NCI-H2227 treated with DMSO at 0.1 percent for 48 hours (cell line): ENCODE measurements at places on chromosomes 6 and 20.

DNA sequence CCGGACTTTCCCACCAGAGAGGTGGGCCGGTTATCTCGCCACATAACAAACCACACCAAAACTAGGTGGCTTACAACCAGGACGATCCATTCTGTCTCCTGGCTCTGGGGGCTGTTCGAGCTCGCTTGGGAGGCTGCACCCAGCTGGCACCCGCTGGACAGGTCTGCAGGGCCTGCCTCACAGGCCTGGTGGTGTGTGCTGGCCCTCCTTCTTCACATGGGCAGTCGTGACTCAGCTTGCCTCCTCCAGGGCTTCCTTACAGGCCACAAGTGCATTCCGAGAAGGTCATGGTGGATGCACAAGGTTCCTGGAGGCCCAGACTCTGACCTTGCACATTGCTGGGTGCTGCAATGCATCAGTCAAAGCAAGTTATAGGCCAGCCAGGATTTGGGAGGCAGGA is 34.2 kb downstream of the FOXF2 start:
- no peak for DNase-seq

DNA sequence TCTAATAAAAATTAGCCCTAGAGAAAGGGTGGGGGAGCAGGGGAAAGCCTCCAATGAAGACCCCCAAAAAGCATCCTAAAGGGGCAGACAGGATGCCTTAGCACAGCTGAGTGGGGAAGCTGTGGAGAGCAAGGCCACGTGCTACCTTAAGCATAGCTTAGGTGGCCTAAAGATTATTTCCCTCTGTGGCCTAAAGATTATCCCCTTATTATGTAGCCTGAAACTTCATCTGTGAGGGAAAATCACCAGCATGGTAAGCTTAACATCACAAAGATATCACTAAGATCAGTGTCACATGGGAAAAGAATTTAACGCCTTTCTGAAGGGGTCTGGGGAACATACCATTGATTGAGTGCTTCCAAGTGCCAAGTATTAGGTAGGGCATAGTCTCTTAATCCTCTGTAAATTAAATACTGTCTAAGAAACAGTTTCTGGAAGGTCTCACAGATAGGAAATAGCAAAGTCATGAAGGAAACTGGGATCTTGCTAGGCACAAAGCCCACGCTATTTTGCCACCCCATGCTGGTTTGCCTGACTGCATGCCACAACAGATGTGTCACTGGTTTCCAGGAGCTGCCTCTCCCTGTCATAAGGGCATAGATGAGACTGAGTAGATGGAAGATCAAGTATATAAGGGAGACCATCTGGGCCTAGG is 170.0 kb downstream of the HACE1 start:
- no peak for DNase-seq

- DNase-seq, result no peak
Measured at GRCh38 chr20:17969278-17969883, 563 bp downstream of the MGME1 start.

- no peak for DNase-seq
Measured at GRCh38 chr20:8305449-8305978, 173.4 kb downstream of the PLCB1 start.

DNA sequence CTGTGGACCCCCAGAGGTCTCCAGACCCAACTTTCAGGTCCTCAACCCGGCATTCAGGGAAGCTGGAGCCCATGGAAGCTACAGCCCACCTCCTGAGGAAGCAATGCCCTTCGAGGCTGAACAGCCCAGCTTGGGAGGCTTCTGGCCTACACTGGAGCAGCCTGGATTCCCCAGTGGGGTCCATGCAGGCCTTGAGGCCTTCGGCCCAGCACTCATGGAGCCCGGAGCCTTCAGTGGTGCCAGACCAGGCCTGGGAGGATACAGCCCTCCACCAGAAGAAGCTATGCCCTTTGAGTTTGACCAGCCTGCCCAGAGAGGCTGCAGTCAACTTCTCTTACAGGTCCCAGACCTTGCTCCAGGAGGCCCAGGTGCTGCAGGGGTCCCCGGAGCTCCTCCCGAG is 950 bp downstream of the GNAS start:
- DNase-seq, result no peak
